RPMI7951 (cell line): ENCODE measurements at places on chromosomes 5 and 9. TPM values are rescaled to one million over a fixed set of nuclear protein-coding genes. Genes with fewer than 3 reads are reported as not detected.
A peak's percentile ranks its signal among the peaks of the same experiment; 100 is the strongest.

DNA sequence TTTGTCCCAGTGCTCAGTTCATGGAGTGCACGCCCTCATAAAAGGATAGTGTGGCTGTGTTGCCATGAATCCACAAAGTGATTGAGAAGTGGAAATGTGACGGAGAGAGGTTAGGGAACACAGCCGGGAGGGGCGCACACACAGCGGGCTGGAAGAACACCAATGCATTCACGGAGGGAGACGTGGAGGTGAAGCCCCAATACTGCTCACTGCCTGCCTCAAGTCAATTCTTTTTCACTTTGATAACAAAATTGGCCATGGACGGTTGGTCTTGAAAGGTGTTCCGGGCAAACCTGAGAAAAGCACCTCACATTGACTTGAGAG is 424.1 kb downstream of the MED10 start:
- no peak for DNase-seq

- peak; percentile 36 for DNase-seq
Observed at GRCh38 chr5:93299681-93300308, 281.2 kb downstream of the NR2F1-AS1 start.

DNA sequence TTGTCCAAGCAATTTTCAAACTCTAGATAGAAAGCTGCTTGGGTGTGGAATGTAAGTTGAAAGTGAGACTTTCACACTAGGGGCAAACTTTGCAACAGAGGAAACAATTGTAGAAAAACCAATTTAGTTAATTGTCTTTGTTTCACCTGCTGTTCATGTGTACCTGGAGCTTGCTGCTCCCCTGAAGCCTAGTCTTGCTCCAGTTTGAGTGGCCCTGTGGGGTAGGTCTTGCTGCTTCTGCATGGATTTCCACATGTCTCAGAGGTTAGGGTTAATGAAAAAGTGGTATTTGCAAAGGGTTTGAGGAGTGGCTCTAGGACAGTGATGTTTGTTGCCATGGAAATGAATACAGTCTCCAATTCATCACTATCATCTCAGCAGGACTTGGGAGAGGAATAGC is 182.2 kb downstream of the FSTL4 start:
- no peak for DNase-seq

GRCh38 chr5:17212191-17212590 is 5.2 kb upstream of the BASP1 start:
- no peak for DNase-seq

GRCh38 chr5:91283326-91283725 is 99.8 kb downstream of the ARRDC3 start:
- DNase-seq = peak; percentile 24

GRCh38 chr5:123154886-123155445 is 65.9 kb downstream of the PRDM6 start:
- DNase-seq = no peak

DNA sequence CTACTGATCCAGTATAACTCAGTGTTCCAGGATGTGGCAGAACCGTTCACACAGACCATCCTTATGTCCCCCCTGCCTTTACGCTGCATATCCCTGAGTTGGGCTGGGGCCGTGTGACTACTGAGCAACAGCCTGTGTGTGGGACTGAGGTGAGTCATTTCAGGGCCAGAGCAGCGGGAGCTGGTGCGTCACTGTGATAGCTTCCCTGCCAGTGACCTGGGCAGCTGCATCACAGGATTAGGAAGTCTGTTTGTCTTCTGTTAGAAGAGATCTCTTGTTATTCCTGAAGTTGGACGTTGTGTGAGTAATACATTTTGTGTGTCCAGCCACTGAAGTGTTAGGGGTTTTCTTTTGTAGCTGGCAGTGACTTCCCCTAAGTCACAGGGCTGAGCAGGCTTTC is 35.6 kb downstream of the TPPP start:
- peak; percentile 87 for DNase-seq

- DNase-seq = peak; percentile 6
Observed at GRCh38 chr9:7320841-7321240, 478.7 kb downstream of the DMAC1 start.

DNA sequence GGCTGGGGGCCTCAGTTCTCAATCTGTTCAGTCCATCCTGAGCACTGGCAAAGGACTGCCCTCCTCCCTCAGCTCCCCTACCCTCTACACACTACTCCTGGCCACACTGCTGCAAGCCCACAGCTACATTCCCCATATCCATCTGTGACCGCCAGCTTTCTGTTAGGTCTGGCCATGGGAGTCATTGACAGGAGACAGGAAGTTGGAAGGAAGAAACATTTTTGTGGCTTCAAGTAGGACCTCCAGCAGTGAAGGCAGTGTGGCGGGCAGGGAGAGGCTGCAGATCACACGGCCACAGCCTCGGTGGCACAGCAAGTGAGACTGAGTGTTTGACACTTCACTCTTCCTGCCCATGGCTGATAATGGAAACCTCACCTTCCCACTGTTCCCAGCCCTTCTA is 55.9 kb downstream of the SECISBP2 start:
- DNase-seq = peak; percentile 29

- no peak for DNase-seq
Observed at GRCh38 chr9:126699401-126699881, 85.7 kb downstream of the LMX1B start.

DNA sequence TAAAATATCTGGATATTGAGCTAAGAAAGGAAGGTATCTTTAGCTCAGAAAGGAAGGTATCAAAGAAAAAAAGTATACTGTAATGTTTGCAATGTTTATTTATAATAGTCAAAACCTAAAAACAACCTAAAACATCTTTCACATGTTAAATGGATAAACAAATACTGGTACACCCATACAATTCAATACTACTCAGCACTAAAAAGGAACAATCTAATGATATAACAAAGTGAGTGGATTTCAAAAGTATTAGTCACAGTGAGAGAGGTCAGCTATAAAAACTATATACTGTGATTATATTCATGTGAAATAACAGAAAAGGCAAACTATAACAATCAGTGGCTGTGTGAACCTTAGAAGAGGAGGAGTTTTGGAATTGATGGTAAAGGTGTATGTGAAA is 455.0 kb upstream of the FTMT start:
- DNase-seq = no peak

GRCh38 chr5:39471836-39472508 is 47.2 kb upstream of the DAB2 start:
- no peak for DNase-seq

DNA sequence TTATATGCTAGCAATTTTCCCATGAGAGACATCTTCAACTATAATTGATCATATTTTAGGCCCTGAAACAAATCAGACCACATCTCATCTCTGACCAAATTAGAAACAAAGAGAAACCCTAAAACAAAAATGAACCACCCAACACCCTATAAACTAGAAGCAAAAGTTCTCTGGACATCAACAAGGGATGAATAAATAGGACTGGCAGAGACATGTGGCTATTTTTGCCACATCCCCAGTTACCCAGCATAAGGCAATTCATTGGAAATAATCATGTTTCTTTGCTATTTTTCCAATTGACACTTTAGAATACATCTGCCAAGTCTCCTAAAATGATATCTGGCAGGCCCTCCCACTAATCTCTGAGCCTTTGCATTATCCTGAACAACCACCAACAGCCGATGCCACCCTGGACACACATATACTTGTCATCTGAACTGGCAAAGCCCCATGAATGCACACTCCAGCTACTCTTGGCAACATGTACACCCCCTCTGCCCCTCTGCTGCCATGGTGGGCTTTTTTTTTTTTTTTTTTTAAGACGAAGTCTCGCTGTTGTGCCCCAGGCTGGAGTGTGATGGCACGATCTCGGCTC is 53.5 kb upstream of the EQTN start:
- no peak for DNase-seq

DNA sequence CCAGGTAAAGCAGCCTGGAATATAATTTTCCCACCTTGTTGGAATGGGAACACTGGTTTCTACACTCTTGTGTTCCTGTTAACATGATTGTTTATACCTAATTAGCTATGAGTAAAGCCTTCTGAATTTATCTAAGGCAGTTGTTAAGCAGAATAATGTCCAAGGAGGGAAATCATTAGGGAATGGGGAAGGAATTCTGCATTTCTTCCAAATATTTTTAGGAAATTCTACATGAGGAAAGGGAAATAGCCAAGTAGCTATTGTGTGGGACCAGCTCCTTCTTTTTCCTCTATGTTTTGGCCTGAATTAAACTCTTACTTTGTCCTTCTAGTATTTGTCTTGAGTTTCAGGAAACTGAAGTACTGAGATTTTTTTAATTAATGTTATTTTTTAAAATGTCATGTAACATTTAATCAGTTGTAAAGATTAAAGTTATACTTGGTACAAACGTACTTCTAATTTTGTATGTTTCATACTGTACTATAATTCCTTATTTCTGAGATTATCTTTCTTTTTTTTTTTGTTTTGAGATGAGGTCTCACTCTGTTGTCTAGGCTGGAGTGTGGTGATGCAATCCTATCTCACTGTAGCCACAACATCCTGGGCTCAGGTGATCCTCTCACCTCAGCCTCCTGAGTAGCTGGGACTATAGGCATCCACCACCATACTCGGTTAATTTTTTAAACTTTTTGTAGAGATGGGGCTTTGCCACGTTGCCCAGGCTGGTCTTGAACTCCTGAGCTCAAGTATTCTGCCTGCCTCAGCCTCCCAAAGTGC is 28.5 kb downstream of the ANKDD1B start:
- no peak for DNase-seq

GRCh38 chr5:14144586-14145434 is 1.7 kb downstream of the TRIO start:
- DNase-seq = peak; percentile 75

GRCh38 chr9:70477146-70477745 is 62.8 kb upstream of the KLF9 start:
- DNase-seq = peak; percentile 73

GRCh38 chr5:58818465-58818864 is 235.6 kb downstream of the RAB3C start:
- DNase-seq = no peak

DNA sequence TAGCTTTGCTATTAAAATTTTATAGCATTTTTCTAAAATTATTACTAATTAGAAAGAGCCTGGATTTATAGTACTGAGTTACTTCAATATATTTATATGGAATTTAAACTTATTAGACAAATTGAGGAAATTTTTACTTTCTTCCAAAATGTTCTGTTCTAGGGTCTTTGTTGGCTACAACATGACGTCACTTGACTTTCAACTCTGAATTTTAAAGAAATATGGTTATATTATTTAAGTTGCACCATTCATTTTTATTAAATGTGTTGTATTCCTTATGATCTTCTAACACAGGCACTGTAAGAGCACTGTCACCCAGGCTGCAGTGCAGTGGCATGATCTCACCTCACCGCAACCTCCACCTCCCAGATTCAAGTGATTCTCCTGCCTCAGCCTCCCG is 119.4 kb upstream of the CYLC2 start:
- no peak for DNase-seq

PALM2AKAP2 gene
- total RNA-seq = 31.7 and 39.6 TPM in 2 replicates

DIPK1B gene
- not detected in 2 replicates for total RNA-seq

FBN2 gene
- 0.59 and 0.72 TPM in 2 replicates for total RNA-seq

FAT2 gene
- total RNA-seq = not detected in 2 replicates

DBH gene
- total RNA-seq = not detected in 2 replicates

PCDHGA7 gene
- total RNA-seq = 4.6 and 5.5 TPM in 2 replicates

TXNDC8 gene
- total RNA-seq = not detected in 2 replicates

EGR1 gene
- total RNA-seq = 1.1 and 1.7 TPM in 2 replicates

TOMM5 gene
- 265 and 292 TPM in 2 replicates for total RNA-seq

CTSV gene
- total RNA-seq = 9.1 TPM in 2 replicates

SPATA9 gene
- total RNA-seq = 0.36 TPM in 1 of 2 replicates, not detected in the other

FCN2 gene
- total RNA-seq = not detected in 2 replicates
